ENCODE measurements at places on chromosomes 5 and 9.

DNA sequence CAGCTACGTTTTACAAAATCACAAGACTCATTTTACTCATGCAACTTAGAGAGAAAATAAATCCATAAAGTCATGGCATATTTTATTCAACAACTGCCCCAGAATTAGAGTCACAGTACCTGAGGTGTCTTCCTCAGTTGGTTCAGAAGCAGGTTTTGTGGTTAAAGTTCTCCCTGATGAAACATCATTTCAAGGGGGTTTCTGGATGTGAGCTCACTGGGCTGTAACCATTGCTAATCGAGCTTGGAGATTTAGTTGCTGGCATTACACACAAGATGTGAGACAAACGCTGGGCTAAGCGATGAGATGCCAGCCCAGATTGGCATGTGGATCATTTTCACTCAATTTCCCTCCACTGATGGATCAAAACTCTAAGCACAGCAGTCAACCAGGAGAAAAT, 131.3 kb downstream of the PRELID2 start:
- DNase-seq = no peak

DNA sequence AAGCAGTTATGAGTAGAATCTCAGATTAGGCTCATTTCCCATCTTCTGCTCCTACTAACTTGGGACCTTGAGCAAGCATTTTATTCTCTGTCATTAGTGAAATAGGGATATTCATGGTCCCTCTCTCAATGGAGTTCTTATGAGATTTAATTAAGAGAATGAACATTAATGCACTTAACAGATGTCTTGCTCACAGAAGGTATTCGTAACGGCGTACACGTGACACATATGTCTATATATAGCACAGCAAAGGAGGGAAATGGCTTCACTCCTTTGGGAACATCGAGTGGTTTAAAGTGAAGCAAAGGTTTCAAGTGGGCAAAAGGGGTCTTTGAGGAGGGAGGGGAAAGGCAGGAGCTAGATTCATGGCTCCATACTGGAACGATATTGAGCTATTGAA, 24.6 kb downstream of the KDM4C start:
- no peak for DNase-seq

GRCh38 chr9:77585335-77585786, 62.8 kb downstream of the GNA14 start:
- no peak for DNase-seq

DNA sequence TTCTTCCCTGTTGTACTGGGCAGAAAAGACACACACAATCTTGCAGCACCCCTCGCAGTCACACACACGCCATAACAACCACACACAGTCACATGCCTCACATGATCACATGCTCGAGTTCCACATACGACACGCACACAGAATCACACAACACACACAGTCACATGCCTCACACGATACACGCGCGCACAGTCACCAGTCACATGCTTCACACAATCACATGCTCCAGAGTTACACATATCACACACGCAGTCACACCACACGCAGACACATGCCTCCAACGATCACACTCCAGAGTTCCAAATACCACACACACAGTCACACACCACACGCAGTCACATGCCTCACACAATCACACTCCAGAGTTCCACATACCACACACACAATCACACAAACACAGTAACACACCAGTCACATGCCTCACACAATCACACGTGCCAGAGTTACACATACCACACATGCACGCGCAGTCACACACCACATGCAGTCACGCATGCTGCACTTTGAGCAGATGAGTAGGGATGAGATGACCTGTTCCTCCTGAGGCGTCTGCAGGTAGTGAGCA, 49.0 kb upstream of the LRRC14B start:
- DNase-seq = no peak

GRCh38 chr5:56358703-56359681, 125.9 kb upstream of the ANKRD55 start:
- no peak for DNase-seq

DNA sequence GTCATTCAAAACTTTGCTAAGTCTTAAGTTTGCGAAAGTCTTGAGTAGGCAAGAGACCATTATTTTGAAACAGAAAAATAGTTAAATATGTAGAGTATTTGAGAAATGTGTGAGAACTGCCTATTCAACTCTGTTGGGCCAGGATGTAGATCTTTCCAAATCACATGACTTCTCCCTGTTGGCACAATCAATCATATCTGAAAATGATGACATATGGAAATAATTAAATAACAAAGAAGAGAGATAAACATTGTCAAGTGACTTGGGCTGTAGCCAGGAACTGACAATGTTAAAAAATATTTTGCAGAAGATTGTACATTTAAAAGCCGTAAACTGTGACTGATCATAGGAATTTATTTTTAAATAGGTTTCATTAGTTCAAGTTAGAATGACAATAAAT, 104.6 kb upstream of the IL6ST start:
- DNase-seq = no peak

DNA sequence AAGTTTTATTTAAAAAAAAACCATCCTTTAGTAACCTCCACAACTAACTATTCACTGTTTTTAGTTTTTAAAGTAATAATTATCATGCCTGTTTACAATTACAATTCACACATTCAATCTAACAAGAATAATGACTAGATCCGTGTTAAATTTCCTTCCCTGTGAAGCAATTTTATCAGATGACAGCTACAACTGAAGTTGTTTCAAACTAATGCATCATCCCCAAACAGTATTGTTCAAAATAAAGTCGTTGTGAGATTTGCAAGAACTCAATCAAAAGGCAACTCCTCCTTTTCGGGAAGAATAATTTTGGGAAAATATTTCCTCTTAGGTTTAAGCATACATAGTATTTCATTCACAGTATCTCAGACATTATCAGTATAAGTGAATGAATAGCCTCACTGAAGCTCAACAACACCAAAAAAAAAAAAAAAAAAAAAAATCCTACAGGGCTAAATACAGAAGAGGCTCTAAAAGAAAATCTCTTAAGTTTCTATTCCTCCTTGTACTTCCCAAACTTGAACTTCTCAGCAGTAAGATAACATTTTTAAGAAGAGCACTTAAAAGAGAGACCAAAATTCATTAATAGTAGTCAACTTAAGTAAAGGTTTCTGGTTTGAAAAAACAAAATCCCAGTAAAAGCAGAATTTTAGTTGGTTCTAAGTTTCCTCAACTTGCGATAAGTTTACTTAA, 9.4 kb downstream of the C9orf72 start:
- DNase-seq = no peak

DNA sequence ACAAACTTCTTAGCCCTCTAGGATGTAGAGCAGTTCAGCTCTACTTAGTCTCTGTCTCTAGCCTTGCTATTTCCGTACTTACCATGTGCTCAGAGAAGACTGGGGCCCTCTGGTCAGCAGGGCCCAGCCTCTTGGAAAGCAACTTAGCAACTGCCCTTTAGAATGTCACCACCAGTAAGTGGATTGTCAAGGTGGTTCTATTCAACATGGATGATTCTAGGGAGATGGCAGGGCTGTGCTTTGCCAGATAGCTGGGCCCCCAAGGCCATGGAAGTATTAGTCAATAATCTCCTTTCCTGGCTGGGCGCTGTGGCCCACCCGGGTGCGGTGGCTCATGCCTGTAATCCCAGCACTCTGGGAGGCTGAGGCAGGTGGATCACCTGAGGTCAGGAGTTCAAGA, 177.6 kb upstream of the MVB12B start:
- no peak for DNase-seq

DNA sequence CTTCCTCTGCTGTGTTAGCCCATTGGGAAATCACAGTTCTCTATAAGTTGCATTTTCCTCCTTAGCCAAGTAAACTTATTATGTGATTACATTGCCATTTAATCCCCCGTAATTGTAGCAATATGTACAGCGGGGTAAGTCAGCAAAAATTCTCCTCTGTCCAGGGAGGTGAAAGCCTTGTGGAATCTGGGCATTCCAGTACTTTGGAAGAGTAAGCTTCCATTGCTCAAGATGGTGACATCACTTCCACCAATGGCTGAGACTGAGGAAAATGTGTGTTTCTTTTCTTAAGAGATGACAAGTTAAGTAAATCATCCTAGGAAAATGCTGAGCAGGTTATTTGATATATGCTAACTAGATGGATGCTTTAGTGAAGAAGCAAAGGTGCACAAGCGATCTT, 436.7 kb downstream of the CETN3 start:
- DNase-seq = no peak

GRCh38 chr5:171633776-171634470, 151.7 kb upstream of the SMIM23 start:
- DNase-seq = no peak

GRCh38 chr5:12204761-12205160, 300.5 kb upstream of the CTNND2 start:
- no peak for DNase-seq

GRCh38 chr5:7242118-7242710, 153.7 kb upstream of the ADCY2 start:
- DNase-seq = no peak

- DNase-seq = no peak
Observed at GRCh38 chr5:134949316-134949715, 18.4 kb upstream of the CATSPER3 start.

DNA sequence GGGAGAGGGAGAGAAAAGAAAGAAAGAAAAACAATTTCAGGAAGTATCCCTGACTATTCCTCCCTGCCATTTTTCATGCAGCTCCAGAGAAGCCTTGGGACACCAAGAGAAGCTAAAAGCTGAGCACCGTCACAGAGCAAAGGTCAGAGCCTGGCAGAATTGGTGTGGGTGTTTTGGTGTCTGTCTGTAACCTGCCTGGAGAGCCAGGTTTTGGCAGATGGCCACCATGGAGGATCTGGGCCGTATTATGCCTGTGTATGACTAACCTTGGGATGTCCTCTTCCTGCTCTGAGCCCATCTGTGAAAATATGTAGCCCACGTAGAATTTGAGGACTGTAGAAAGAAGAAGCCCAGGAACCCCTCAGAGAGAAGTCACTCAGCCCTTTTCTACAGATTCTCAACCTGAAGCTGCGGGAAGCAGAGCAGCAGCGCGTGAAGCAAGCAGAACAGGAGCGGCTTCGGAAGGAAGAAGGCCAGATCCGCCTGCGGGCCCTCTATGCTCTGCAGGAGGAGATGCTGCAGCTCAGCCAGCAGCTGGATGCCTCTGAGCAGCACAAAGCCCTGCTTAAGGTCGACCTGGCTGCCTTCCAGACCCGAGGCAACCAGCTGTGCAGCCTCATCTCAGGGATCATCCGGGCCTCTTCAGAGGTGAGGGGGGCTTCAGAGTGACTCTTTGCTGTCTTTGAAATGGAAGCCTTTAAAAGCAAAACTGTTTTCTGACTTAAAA, 18.8 kb downstream of the GLE1 start:
- DNase-seq = no peak

- no peak for DNase-seq
Observed at GRCh38 chr5:52798938-52799337, 11.2 kb downstream of the ITGA1 start.

GRCh38 chr9:115900698-115901097, 252.9 kb upstream of the PAPPA start:
- DNase-seq = no peak

DNA sequence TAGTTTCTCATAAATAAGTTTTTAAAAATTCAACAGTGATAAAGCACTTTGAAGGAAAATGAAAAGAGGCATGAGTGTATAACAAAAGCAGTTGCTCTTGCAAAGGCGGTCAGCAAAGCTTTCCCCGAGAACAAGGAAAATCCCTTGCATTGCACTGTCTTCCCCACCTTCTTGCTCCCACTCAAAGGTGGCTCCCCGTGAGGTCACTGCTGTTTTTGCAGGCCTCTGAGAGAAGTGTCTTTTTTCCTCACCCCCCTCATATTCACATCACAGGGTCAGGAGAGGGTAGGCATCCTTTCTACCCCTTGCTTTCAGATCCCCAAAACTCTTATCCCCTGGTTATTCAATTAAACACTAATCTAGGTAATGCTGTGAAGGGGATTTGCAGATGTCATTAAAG, 15.2 kb upstream of the SLC36A1 start:
- no peak for DNase-seq

DNA sequence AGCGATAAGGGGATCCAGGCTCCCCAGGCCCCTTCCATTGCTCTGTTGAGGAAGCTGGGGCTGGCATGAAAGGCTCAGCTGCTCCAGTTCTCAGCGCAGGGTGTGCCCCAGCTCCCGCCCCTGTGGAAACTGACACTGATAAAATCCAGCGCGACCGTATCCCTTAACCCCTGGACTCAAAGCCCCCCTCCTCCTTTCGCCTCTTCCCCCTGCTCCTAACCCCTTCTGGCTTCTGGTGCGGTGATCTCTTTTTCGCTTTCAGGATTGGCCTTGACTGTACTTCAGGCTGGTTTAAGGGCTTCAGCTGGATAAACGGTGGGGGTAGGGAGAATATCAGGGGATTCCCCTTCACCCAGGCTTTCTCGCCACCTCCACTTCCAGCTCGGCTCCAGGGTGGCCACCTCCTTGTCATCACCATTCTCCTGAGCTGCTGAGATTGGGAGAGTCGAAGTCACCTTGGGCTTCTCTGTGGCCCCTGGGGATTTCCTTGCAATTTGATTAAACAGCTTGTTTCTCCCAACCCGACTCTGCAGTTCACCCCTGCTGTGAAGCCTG, 843 bp downstream of the BSPRY start:
- no peak for DNase-seq

DNA sequence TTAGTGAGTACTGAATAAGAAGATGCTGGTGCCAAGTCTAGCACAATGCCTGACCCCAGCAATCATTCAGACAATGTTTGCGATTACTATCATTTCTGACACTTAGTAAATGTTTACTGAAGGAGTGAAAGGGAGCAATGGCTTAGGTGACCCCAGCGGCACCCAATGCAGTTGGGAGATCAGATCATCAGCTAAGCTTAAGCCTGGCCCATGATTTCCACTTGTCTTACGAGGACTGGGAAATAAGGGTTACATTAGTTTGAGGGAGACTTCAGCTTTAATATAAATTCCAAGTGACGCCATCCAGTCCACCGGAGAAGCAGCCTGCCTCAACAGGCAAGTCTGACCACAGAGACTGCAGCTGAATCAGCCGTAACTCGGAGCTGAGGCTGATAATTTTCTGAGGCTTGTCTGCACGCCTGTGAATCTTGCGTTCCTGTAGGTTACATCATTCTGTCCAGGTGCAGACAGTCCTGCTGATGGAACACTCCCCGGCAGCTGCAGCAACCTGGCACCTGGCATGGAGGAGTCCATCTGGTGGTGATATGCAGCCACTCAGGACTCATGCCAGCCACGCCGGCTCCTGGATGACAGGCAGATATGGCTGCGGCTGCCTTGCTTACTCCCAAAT, 34.9 kb upstream of the FGF1 start:
- DNase-seq = peak; percentile 61
